Stimulated activated CD4-positive, alpha-beta T cell treated with anti-CD3 and anti-CD28 coated beads, Interleukin-15, amount 100 ng/mL, for 1 hour (primary cell): ENCODE measurements at places on chromosomes 5 and 9.

DNA sequence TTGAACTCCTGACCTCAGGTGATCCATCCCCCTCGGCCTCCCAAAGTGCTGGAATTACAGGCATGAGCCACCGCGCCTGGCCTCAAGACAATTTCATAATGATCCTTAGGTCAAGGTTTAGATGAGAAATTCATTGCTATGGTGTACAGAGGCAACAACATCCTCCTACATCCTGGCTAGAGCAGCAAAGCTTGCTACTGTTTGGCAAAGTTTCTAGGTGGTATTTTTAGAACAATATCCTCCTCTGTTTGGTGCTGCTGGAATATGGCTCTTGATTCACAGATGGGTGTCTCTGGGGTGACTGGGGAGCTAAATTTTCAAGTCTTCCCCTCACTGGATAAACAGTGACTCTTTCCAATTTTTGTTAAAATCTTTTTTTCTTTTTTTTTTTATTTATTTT lies 30.6 kb downstream of the CRHBP start:
- DNase-seq: no peak

GRCh38 chr9:135263511-135263910 lies 176.0 kb downstream of the OLFM1 start:
- DNase-seq: no peak

- no peak for DNase-seq
These were observed 918.9 kb downstream of the DTWD2 start for GRCh38 chr5:118069452-118069851.

DNA sequence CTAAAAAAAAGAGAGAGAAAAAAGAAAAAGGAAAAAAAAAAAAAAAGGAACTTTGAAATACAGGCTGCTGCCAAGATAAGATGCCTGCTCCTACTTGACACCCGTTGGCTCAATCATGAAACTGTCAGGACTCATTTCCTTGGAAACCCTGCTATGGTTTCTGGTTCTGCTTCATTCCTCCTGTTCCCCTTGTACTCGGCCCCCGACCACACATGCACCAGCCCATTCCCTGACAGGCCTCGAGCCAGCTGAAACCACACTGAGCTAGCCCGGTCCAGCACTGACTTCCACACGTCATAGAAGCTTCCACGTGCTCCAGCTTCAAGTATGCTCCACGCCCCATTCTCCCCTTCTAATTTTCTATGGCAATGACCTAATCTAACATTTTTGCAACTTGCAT lies 93.2 kb downstream of the MYO10 start:
- DNase-seq: no peak

DNA sequence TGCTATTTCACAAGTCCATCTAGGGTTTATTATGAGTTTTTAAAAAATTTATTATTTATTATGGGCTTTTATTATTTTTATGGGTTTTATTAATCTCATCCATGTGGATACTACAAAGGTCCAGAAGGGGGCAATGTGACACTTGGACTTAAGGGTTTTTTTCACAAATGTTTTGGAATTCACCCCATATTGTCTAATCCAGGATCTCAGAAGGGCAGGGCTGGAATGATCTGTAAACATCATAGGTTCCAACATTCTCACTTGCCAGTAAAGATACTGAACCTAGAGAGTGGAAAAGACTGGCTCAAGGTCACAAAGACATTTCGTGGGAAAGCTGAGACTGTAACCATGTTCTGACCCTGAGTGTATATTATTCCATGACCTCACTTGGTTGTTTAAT lies 35.6 kb downstream of the NIM1K start:
- DNase-seq: no peak

DNA sequence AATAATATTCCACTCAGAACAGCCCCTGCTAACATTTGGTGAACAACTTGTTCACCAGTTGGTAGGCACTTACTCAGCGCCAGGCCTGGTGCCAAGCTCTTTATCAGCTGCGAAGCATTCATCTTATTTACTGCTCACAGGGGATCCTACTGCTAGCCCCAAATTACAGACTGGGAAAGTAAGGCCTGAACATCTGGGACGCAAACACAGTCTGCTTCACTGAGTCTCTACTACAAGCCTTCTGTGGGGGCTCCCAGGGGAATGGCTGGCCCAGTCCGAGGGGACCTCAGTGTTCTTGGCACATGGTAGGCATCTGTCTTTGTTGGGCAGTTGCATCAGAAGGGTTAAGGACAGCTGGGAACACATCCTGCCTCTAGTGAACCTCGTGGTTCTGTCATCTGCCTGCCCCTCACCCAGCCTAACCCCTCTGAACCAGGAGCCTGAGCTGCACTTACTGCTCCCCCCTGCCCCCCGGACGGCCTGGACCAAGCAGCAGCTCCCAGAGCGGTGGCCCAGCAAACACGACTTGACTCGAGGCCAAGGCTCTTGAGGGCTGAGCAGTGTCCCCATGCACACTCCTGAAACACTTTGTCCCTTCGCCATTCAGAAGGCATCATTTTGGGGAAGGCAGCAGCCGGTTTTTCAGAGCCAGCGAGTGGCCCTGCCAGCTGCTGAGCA lies at the start of gene PHYHD1:
TSS of gene PHYHD1 (plus strand) at position 602 of the 678 bp plus-strand sequence. CDS start 1,342 bp downstream, outside the sequence.
- DNase-seq: no peak

DNA sequence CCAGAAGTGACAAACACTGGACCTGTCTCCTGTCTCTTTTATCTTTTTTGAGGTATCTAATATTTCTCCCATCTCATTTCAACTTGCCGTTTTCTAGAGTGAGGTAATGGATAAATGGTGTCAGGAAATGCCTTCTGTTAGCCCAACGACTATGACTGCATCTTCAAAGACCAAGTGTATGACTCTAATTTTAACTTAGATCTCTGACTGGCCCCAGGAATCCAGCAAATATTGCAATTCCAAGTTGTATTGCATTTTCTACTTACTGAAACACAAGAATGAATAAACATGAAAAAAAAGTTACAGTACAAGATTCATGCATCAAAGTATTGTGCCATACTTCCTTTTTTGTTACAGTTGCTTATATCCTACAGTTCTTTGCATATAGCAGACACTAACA lies 26.3 kb downstream of the SLC28A3 start:
- no peak for DNase-seq

DNA sequence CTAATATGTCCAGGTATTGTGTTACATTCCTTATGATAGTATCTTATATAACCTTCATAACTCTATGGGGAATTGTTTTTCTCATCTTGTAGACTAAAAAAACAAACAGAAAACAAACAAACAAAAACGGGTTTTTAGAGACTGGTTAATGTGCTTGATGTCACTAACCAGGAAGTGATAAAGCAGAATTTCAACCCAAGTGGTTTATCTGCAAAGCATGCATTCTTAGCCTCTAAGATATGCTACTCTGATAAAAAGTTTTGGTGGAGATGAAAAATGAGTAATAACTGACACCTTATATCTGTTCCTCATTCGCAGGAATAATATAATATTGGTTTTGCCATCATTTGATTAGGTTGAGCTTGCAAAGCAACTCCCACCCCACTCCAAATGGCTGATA lies 53.4 kb downstream of the PUM3 start:
- DNase-seq: no peak

DNA sequence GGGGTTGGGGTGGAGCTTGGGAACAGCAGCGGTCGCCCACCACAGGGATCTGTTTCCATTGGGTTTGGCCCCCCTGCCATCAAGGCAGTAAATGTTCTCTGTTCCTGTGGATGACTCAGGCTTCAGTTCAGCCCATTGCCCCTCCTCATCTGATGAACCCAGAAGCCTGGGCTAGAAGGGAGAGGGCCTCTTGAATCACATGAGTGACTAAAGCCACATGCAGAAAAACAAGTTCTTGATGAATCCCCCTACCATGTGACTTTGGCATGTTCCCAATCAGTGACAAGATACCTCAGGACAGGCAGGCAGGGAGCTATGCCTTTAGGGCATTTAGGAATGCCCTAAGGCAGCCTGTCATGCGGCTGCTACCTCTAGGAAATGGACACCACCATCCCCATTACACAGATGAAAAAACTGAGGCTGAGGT lies 2.5 kb downstream of the SH3PXD2B start:
- DNase-seq: no peak

DNA sequence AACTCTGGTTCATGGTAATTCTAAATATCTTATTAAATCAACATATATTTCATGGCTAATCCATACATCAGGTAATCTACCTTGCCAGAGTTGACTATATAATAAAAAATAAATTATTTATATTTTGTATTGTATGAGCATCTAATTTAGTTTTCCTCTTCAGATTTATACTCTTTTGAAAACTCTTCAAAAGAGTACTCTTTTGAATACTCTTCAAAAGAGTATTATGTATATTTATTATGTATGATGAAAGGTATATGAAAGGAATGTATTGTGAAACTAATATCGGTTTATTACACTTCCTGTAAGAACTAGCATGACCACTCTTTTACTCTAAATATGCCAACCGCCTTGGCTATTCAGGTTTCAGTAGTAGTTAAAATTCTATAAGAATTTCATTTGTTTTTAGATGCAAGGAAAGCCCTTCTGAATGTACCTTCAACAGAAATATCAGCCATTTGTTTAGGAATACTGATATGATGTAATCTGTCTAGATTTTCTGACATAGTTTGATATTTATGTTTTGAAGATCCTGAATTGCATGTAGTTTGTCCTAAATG lies 178.7 kb downstream of the WDR70 start:
- DNase-seq: no peak

- no peak for DNase-seq
These were observed 30.1 kb downstream of the FXN start for GRCh38 chr9:69065660-69066059.

GRCh38 chr5:79418276-79418675 lies 95.7 kb downstream of the HOMER1 start:
- DNase-seq: no peak

- DNase-seq: no peak
These were observed 358.8 kb downstream of the MAN2A1 start for GRCh38 chr5:110048491-110048890.

DNA sequence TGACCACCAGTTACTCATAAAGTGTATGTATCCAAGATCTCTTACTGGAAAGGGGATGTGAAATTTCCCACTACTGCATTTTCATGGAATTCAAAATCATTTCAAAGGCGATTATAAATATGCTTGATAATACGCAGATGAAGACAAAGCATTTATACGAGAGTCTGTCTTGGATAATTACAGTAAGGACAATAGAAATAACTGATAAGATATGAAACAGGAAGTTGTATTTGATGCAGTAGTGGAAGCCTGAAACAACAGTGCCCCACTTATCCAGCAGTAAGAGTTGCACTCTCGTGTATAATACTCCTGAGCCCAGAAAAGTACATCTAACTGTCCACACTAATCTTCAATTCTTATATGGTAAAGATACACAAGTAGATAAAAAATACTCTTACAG lies 188.7 kb upstream of the POU5F2 start:
- DNase-seq: no peak

- no peak for DNase-seq
These were observed 128.1 kb upstream of the BOD1 start for GRCh38 chr5:173744551-173744950.

- no peak for DNase-seq
These were observed 19.9 kb downstream of the ABLIM3 start for GRCh38 chr5:149161026-149161687.

GRCh38 chr9:647522-647921 lies 194.0 kb upstream of the DMRT1 start:
- DNase-seq: no peak

DNA sequence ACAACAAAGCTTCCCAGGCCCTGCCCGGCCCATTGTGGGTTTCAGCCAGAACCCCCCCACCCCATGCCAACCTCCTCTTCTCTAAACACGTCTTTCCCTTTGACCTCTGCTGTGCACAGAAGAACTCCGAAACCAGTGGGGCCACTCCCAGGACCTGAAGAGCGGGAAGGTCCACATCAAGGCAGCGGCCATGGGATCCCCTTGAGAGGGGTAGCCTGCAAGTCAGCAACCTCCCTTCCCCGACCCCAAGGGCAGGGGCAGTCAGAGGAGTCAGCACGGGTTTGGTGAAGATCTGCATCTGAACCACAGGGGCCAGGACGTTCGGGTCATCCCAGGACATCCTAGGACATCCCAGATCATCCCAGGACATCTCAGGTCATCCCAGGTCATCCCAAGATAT lies 379.9 kb upstream of the IRX4 start:
- no peak for DNase-seq

- DNase-seq: no peak
These were observed 36.3 kb downstream of the PCDHAC2 start for GRCh38 chr5:141002605-141002965.

DNA sequence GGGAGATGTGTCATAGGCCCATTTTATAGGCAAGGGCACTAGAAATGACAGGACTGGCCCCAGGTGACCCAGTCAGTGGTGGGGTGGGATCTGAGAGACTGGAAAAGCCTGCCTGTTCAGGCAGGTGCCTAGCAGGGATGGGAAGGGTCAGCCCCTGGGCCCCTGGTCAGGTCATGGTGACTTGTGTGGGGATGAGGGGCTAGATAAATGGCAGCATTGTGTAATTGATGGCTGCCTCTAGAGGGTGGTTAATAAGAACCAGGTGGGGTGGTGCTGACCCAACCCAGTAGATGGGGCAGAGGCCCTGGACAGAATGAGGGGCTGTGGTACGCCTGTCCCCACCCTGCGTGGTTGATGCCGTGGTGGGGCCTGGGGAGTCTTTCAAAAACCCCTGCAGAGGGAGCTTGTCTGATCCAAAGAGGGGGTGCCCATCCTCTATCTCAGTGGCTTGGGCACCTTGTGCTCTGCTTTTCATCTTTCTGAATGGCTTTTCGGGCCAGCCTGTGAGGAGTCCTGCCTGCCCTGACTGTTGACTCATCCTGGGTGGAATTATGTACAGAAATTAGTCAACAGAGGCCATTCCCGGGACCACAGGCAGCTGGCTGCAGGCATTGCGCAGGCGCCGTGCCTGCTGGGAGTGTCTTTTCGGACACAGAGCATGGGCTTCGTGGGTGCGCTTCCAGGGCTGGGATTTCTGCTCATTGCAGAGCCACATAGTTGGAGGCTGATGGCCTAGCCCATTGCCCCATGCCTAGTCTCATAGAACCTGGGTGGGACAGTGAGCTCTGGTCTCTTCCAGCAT lies 93.6 kb upstream of the PITX1 start:
- no peak for DNase-seq

- DNase-seq: no peak
These were observed 3.8 kb upstream of the PDLIM4 start for GRCh38 chr5:132253452-132254320.

DNA sequence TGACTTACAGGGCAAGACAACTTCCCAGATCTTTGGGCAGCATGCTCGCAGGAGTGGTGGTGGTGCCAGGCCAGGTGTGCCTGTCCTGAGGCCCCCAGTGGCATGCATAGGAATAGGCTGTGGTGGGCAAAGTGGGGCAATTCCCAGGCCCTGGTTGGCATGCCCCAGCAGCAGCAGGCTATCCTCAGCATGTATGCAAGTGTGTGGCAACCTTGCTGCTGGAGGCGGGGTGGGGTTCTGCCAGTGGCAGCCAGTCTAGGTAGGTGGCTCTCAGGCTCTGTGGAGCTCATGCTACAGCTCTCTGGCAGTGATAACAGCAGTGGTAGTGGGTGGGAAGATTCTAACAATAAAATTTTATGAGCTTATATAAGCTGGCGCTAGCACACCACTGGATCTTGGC lies 27.7 kb upstream of the C6 start:
- DNase-seq: no peak
